ENCODE measurements at places on chromosomes 13 and 19.

DNA sequence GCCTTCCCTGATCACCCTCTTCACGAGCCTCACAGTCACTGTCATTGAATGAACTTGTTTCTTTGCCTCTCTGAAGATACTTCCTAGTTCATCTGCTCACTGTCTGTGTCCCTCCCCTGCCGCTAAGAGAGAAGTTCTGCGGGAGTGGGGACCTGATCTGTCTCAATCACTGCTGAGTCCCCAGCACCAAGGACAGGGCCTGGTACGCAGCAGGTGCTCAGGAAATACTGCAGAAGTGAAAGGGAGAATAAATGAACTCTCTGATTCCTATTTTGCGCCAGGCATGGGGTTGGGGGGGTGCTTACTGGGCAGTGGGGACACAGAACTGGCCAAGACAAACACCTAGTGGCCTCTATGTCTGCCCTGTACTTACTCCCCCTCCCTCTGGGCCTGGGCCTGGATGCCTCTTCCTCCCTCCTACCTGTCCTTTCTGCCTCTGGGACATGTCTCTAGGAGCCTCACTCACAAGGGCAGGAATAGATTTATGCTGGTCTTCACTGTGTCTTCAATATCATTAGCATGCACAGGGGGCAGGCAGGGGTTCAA is 17.5 kb downstream of the FCGBP start:
- DNase-seq, result no peak

- no peak for DNase-seq
Observed at GRCh38 chr19:10126213-10126639, 6.5 kb upstream of the EIF3G start.

DNA sequence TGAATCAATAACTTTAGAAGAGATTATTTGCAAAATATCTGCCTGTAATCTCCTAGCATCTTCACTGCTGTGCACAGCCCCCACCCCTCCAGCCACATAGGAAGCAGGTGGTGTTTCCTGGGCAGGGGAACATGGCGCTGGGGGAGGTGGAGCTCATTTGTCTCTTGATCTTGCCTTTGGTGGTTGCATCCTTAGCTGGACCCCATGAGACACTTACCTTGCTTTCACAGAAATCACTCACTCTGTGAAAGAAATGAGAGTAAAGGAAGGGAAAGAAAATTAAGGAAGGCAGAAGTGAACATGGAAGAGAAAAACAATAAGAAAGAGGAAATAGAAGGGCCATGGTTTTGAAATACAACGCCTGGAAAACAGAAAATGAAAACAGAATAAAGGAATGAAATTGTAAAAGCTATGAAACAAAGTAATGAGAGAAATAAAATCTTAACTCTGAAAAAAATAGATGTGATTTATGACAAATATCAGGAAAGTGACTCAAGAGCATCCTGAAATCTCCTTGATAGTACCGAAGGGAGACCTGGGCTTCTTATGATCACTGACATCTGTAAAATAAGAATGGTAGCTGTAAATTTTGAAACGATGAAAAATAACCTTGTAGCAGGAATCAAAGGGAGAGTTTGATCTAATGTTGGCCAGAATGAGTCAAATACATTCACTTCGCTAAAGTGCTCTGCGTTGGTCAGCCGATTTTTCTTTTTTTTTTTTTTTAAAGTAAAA is 17.2 kb upstream of the RNASEH2B start:
- DNase-seq, result no peak

DNA sequence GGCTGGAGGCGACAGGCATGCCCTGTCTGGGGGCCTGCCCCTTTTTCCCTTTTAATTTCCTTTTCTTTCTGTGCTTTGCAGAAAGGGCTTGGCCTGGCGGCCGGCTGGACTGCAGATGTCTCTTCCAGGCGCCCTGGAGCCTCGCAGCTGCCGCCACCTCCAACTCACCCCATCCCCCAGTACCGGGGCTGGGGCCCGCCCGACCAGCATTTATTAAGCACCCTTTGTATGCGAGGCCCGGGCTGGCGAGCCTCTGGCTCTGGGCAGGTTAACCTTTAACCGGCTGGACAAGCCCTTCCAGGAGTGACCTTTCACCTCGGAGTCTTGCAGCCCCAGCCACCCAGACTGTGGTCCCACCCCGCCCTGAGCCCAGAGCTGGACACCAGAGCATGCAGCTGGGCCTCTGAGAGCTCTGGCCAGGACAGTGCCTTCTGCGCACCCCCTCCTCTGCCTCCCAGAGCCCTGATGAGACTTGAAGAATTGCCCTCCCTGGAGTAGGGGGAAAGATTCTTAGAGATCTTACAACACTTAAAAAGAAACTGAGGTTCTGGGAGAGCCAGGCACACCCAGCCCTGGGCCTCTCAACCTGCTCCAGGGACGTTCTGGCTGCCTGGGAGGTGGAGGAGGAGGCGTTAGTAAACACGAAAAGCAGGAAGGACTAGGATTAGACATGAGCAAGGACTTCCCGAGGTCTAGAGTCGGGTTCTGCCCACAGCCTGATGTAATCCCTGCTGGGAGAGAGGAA is 1.1 kb upstream of the NR2F6 start:
- DNase-seq, result no peak

- DNase-seq, result no peak
Observed at GRCh38 chr19:33355535-33355934, 18.0 kb upstream of the CEBPG start.

DNA sequence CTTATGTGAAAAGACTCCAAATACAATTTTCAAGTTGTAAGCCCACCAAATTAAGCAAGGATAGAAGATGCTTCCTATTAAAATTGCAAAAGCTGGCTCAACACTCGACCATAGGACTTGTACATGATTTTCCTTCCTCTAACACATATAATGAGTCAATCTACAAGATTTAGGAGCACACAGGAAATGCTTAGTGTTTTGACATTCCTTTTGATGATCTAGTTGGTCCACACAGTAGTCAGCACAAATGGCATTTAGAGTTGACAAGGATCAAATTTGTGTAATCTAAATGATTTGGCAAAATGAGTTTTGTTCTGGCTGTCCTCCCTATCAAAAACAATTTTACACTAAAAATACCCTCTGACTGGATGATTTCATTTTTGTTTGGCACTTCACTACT is 340.2 kb downstream of the DIAPH3 start:
- DNase-seq, result peak; percentile 4

GRCh38 chr19:340620-341385 is 3.8 kb downstream of the MIER2 start:
- no peak for DNase-seq

- no peak for DNase-seq
Observed at GRCh38 chr19:40797166-40797962, 1.6 kb upstream of the EGLN2 start.

GRCh38 chr19:9075064-9075949 is 11.6 kb upstream of the OR1M1 start:
- DNase-seq, result peak; percentile 100

GRCh38 chr19:6739390-6739882 is at the start of gene TRIP10:
Gene TRIP10 (plus strand): TSS chr19:6739680. CDS start chr19:6739762, 82 bp downstream.
- DNase-seq, result peak; percentile 91

- DNase-seq, result no peak
Observed at GRCh38 chr13:81211713-81212112, 870.8 kb upstream of the SPRY2 start.

DNA sequence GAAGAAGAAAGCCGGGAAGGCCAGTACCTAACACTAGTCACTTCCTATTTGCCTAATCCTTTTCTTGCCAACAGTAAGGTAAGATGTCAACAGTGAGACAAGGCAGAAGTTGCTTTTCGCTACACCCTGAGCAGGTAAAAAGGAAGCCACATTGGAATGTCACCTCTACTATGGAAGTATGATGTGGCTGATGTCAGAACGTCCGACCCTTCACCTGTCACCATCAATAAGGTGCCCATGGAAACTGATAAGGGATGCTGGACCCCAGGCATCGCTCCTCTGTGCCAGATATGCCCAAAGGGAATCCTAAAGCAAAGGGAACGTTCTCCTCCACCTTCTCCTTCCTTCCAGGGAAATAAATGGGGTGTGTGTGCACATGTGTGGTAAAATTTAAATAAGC is 34.3 kb downstream of the COL4A1 start:
- no peak for DNase-seq

GRCh38 chr13:77919246-77919920 is 752 bp upstream of the EDNRB start:
- no peak for DNase-seq

- DNase-seq, result no peak
Observed at GRCh38 chr13:25717666-25718197, 334.1 kb downstream of the SHISA2 start.

DNA sequence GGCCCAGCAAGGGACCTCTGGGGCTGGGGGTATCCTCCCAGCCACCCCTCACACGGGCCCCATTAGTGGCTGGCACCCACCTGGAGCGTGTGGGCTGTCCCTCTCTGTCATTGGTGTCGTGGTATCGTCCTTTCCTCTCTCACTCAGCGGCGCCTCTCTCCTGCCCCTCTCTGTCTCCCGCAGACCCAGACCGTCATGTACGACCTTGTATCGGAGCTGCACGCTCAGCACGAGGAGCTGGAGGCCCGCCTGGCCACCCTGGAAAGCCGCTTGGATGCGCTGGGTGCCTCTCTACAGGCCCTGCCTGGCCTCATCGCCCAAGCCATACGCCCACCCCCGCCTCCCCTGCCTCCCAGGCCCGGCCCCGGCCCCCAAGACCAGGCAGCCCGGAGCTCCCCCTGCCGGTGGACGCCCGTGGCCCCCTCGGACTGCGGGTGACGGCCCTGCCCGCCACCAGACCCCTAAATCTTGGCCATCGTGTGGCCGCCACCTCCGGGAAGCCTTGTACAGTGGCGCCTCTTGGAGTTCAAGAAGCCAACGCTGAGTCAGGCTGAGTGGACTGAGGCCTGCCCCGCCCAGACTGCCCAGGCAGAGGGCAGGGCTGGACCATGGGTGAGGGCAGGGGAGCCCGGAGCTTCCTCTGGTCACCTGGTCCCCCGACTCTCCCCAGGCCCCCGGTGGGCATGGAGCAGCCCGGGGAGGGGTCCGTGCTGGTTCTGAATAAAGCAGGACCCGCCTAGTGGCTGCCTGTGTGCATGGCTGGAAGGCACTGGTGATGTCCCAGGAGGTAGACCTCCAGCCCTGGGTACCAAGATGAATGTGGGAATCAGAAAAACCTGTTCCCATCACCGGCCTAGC is 9.8 kb upstream of the ARRDC2 start:
- no peak for DNase-seq

DNA sequence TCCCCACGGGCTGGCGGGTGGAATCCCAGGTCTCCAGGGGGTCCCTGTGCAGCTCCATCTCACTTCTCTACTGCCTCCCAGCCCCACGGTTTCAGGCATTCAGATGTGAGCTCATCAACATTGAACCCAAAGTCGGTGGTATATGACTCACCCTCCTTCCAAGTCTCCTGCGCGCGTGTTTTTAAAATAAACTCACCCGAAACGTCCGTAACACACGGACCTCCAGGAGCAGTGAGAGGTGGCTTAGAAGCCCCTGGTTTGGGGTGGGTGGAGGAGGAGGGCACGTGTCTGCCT is 14.0 kb upstream of the CRTC1 start:
- DNase-seq, result no peak

DNA sequence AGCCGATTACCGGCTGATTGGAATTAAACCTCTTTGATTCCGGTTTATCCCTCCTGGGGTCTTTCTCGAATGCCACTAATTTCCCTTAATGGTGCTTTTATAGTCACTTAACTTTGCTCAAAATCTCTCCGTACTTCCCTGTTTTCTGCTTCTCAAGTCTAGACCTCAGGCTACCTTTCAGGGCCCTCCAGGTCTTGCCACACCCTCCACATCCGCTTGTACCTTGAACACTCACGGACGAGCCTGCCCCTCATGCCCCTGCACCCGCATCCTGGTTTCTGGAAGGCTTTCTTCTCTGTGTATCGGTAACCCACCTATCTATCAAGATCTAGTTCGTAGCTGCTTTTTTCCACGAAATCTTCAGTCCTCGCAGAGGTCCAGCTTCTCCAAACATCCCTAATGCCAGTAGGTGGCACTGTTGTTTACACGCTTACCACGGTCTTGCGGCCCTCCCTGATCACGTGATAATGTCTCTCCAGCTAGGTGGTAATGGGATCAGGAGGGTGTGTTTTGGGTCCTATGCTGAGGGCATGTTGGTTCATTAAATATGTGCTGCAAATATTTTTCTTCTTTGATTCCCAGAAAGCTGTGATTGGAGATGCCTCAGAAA is 13.8 kb downstream of the ATP12A start:
- DNase-seq, result peak; percentile 78

DNA sequence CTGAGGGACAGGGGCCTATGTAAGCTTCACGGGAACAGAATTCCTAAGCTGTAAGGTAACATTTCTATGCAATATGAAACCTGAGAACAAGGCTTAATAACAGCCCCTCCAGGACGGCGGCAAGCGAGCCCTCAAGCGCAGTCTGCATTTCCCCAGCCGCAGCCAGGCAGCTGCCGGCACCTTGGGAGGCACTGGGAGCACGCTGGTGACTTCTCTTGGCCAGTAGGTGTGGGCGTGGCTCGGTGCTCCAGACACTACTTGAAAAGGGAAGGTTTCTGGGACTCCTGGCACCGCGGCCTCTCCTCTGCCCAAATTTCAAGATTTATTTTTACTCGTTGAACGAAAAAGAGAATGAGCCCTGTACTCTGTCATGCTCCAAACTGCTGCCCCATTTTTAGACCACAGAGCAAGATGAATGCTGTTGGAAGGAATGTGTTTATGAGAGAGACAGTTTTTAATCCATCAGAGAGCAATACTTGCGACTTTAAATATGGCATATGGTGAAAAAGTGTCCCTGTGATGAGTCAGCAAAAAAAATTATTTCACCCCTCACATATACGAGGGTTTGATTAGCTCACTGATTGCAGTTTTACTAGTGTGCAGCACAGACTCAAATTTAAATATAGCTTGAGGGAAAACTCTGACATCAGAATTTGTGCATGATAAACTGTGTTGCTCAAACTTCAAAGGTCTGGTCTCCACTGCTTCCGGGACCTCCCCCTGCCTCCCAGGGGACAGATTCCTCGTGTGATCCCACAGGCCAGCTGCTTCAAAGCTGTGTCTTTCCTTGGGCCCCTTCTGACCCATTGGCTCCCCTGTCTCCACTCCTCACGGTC is 81.2 kb downstream of the COL4A2 start:
- no peak for DNase-seq

DNA sequence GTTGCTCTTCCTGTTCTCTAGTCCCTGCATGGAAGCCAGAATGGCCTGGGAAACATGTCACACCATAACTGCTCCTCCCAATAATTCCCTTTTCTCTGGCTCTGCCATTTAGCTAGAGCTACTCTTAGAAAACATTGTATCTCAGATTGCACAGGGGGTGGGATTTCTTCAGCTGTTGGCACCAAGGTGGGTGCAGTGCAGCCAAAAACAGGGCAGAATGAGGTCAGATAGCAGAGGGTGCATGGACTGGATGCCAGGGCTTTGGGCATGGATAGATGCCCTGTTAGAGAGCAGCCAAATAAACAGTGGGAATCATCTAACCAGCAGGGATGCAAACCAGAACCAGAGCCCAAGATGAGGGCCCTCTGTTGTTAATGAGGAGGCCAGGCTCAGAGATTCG is 4.9 kb upstream of the AMER2 start:
- no peak for DNase-seq

DNA sequence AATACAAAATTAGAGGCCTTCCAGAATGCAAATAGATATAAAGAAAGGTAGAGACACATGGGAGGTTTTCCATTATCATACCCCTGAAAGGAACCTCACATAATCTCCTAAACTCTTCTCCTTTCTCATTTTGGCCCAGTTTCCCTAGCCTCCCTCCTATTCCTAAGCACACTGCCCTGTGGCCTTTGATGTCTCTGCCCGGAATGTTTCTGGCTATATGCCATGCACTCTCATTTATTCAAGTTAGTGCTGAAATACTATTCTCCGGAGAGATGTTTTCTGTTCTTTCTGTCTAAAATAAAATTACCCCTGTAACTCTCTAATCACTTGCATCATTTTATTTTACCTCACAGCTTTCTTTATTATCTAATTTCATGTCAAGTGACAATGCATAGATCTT is 1287.7 kb downstream of the SLITRK5 start:
- no peak for DNase-seq

- no peak for DNase-seq
Observed at GRCh38 chr19:281992-282391, 9.2 kb downstream of the PLPP2 start.

Data from RWPE1 (cell line).